Activated CD4-positive, alpha-beta T cell treated with anti-CD3 and anti-CD28 coated beads, Interleukin-2, amount 50 U/mL, for 1 hour (primary cell): ENCODE measurements at places on chromosomes 7 and 10.

GRCh38 chr7:127514499-127514898 is 70.9 kb downstream of the GCC1 start:
- DNase-seq = no peak

- DNase-seq = no peak
Measured at GRCh38 chr10:5071411-5072198, 22.6 kb upstream of the AKR1C3 start.

GRCh38 chr10:119318411-119319160 is 111.2 kb downstream of the GRK5 start:
- no peak for DNase-seq

DNA sequence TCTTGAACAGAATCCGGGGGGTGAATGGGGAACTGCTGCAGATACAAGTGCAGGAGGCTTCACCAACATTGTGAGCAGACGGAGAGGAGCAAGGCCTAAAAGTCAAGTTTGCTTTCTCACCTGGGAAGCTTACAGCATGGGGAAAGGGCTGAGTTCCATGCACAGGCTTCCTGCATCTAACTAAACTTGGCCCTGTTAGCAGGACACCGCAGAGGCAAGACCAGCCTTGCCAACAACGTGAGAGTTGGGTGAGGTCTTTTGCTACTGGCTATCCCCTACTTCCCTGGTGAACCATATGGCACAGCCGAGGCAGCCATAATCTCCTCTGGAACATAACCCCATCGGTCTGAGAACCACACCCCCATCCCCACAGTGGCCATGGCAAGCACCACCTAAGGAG is 14.2 kb upstream of the ADAM22 start:
- no peak for DNase-seq

DNA sequence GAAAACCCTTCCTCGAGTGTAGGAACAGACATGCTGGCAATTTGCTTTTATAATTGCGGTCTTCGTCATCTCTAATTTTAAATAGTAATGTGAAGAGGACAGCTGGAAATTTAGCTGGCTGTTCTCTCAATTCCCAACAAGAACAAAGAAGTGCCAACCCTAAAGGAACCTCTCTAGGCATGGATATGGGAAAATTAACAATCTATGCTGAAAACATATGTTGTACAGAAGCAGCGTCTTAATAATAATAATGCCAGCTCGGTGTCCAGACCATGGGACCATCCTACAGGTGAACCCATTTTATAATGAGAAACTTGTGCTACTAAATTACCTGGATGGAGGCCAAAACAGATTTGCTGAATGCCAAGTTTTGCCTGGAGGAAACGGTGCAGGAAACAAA is 641.4 kb upstream of the MGMT start:
- DNase-seq = no peak

- DNase-seq = no peak
Measured at GRCh38 chr10:14163377-14164086, 167.2 kb downstream of the FRMD4A start.

GRCh38 chr7:155648752-155649339 is 4.4 kb downstream of the RBM33 start:
- no peak for DNase-seq

DNA sequence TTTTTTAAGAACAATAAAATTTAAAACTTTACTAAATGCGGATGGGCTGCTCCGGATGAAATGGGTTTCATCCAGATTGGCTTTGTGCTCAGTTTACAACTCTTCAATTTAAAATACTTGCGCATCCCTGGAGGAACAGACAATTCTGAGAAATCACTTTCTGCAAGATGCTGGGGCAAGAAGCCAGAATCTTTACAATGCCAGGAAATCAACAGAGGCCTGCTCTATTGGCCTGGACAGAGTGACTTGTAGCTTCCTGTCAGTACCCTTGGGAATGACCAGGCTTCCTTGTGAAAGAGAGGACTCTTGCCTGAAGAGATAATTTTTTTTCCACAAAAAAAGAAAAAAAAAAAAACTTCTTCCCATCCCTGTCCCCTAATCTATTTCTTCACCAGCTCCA is 3.9 kb upstream of the FAM13C start:
- no peak for DNase-seq

GRCh38 chr10:83991986-83992753 is 147.1 kb upstream of the GHITM start:
- DNase-seq = no peak

DNA sequence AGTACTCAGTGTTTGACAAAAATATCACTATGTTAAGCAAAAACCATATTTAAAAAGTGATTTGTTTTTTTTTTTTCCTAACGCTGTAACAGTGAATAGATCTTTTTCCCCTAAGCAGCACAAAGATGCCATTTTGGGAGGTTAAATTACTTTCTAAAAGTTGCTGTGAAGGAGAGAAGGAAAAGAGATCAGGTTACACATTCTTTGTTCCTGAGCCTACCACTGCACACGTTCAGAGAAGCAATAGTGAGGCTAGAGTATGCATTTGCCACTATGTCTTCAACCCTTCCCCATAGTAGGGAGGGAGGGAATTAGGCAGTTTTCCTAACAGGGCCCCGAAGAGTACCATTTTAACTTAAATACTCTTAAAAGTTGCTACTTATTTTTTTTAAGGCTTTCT is 38.9 kb downstream of the BMPR1A start:
- DNase-seq = no peak

- DNase-seq = no peak
Measured at GRCh38 chr7:632831-633210, 93.7 kb upstream of the DNAAF5 start.

DNA sequence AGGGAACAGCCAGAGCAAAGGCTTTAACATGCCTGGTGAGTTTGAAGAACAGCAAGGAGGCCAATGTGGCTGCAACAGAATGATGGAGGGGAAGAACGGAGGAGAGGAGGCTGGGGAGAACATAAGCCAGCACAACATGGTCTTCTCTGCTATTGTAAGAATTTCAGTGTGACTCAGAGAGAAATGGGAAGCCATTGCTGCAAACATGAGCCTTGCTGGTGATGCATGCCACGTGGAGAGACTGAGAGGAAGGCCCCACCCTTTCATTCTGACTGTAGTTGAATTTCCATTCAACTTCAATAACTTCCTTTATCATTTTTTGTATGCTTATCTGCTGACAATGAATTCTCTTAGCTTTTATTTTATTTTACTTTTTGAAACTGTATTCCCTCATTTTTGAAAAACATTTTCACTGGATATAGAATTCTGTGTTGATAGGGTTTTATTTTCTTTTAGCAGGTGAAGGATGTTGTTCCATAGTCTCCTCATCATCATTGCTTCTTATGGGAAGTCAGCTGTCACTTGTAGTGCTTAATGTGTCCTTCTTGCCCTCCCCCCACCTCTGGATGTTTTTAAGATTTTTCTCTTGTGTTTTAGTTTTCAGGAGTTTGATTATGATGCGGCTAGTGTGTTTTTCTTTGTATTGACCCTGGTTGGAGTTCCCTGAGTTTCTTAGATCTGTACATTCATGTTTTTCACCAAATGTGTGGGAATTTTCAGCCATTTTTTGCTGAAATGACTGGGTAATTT is 46.4 kb upstream of the LEP start:
- DNase-seq = no peak

- DNase-seq = no peak
Measured at GRCh38 chr7:69661342-69661741, 63.1 kb downstream of the AUTS2 start.

- no peak for DNase-seq
Measured at GRCh38 chr10:34938399-34938670, 123.2 kb upstream of the PARD3 start.

DNA sequence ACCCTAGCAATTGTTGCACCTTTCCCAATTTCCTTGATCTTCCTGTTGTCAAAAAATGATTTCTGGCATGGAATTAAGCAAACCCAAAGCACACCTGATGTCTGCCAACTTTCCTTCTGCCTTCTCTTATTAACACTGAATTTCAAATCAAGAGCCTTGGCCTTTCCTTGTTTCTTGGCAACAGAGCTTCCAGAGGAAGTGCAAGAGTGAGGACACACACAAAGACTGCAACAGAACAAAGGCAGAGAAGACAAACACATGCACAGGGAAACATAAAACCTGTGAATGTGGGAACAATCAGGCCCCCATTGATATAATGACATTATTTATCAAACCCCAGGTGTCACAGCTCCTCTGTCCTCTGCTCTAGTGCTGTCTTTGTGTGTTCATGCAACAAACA is 73.0 kb upstream of the IL6 start:
- DNase-seq = no peak

GRCh38 chr10:59905731-59906416 is 482 bp downstream of the CCDC6 start:
- no peak for DNase-seq

GRCh38 chr10:80530251-80530650 is 7.5 kb upstream of the SH2D4B start:
- DNase-seq = peak; percentile 37

GRCh38 chr7:71612911-71613310 is 481.0 kb downstream of the GALNT17 start:
- DNase-seq = no peak

- no peak for DNase-seq
Measured at GRCh38 chr7:28571405-28571804, 159.1 kb downstream of the CREB5 start.

- no peak for DNase-seq
Measured at GRCh38 chr7:30027740-30028215, 434 bp upstream of the PLEKHA8 start.

GRCh38 chr10:35356725-35357092 is 20.4 kb downstream of the CCNY start:
- no peak for DNase-seq

DNA sequence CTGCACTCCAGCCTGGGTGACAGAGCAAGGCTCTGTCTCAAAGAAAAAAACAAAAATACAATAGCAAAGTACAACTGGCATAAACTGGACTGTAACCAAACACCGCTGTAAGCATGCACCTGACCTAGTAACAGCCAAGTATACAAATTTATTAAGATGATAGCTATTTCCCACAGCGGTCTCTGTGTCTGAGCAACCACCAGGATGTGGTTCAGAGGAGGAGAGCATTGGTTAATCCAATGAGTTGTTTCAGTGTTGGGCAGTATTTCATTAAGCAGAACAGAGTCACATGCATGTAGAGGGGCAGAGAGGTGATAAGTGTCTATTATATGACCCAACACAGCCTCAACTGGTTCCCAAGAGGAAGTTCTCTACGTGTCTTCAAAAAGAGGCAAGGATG is 4.0 kb downstream of the SLC16A12 start:
- DNase-seq = no peak

GRCh38 chr10:6721964-6722615 is 142.0 kb upstream of the PRKCQ start:
- DNase-seq = no peak

DNA sequence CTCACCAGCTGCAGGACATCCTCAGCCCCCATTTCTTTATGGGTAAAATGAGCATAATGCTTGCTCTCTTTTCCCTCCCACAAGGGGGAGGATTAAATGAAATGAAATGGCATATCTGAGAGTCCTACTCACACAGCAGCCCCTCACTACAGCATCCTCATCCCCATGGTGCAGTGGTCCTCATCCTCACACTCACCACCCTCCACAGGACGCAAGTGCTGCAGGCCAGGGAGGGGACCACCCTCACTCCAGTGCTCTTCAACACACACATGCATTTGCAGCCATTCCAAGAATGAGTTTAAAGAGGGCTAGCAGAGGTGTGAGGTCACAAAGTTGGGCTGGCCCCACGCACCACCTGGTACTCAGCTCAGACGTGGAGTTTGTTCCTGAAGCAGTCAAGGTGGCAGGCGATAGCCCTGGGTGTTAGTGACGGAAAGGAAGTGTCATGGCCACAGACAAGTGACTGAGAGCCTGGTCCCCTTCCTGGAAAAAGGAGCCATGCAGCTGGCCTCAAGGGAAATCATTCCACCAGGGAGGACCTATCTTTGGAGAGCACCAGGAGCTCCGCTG is 234.0 kb downstream of the TNS3 start:
- no peak for DNase-seq
